ENCODE measurements at places on chromosomes 6 and 20.

GRCh38 chr6:152769993-152770392, 19.4 kb downstream of the VIP start:
- H3K27me3 ChIP-seq: no peaks in the 10 kb centered on the region
- H3K27ac ChIP-seq: no peak overlapping the region
- H3K36me3 ChIP-seq: no peaks in the 10 kb centered on the region
- H3K4me3 ChIP-seq: no peak overlapping the region
- DNase-seq: no peak

DNA sequence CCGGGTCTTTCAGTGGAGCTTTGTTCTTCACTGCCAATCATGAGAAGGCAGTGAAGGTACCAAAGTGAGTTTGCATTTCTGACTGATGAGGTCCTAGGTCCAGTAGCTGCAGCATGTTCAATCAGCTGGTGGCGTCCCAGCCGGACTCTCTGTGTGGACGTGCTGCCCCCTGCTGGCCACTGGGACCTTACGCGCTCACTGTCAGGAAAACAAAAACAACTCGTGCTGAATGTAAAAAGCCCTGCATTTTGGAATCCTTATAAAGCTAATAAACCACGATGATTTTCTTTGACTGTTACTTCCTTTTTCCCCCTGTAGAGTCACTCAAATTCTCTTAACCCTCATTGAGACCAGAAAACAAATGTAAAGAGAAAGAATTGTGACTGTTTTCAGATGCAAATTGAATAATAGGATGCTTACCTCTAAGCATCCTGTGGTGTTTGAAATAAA, 4.9 kb upstream of the CD24 start:
- H3K27me3 ChIP-seq: peaks cover 44% of the 10 kb centered on the region
- H3K4me1 ChIP-seq: peaks cover 3% of the 10 kb centered on the region
- peaks cover 1% of the 10 kb centered on the region for H3K36me3 ChIP-seq
- H3K4me3 ChIP-seq: no peak overlapping the region

- no peaks in the 10 kb centered on the region for H3K27me3 ChIP-seq
- DNase-seq: no peak
- H3K4me3 ChIP-seq: no peak overlapping the region
- no peaks in the 10 kb centered on the region for H3K36me3 ChIP-seq
Observed at GRCh38 chr6:1645466-1646185, 35.9 kb downstream of the FOXC1 start.

DNA sequence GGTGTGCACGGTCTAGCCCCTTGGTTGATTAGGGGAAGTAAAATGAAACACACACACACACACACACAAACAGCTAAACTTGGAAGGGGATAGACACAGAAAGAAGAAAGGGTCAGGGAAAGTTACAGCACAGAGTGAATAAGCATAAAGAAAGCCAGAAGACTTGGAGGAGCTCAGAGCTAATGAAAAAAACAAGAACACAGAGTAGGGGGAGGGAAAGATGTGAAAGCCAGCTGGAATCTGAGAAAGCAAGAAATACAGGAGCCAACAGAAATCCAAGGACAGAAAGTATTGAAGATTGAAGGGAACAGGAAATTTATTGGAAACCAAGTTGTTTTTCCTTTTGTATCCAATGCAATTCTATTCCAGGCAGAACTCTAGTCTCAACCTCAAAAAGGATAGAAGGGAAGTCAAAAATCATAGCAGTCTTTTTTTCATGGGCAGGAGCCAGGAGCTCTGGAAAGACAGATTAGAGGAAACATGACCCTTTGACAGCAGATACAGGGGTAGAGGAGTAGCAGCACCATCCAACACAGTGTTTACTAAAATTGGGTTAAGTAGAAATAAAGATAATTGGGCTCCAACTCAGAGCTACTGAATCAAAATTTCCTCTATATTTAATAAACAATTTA, 10.1 kb downstream of the HMGCLL1 start:
- no peaks in the 10 kb centered on the region for H3K36me3 ChIP-seq
- H3K27me3 ChIP-seq: no peaks in the 10 kb centered on the region
- no peak for DNase-seq
- no peak overlapping the region for H3K27ac ChIP-seq
- H3K4me1 ChIP-seq: no peaks in the 10 kb centered on the region

- no peaks in the 10 kb centered on the region for H3K36me3 ChIP-seq
Observed at GRCh38 chr6:11050731-11051130, 6.6 kb upstream of the ELOVL2 start.

DNA sequence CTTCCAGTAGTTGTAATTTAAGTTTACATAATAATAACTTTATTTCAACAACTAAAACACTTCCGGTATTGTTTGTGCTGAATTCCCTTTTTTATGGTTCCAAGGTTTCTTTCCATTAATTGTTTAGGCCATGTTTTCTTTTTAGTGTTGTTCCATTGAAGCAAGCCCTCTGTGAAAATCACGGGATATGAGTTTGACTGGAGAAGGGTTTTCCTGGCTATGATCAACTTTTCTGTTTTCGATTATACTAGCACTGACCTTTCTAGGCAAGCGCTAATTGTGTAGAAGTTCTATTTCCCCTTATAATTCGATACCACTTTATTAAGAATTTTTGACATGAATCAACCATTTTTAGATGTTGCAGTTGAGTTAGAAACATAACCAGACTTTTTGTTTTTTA, 2.4 kb downstream of the LAMA2 start:
- no peak overlapping the region for H3K4me3 ChIP-seq
- H3K27ac ChIP-seq: no peak overlapping the region
- no peaks in the 10 kb centered on the region for H3K36me3 ChIP-seq
- DNase-seq: no peak

GRCh38 chr6:147643341-147644200, 135.1 kb downstream of the SAMD5 start:
- H3K4me3 ChIP-seq: no peak overlapping the region
- H3K4me1 ChIP-seq: no peaks in the 10 kb centered on the region

- H3K27me3 ChIP-seq: peaks cover 3% of the 10 kb centered on the region
- no peak for DNase-seq
- no peak overlapping the region for H3K27ac ChIP-seq
- H3K36me3 ChIP-seq: no peaks in the 10 kb centered on the region
Observed at GRCh38 chr6:47288267-47289090, 21.2 kb downstream of the TNFRSF21 start.

DNA sequence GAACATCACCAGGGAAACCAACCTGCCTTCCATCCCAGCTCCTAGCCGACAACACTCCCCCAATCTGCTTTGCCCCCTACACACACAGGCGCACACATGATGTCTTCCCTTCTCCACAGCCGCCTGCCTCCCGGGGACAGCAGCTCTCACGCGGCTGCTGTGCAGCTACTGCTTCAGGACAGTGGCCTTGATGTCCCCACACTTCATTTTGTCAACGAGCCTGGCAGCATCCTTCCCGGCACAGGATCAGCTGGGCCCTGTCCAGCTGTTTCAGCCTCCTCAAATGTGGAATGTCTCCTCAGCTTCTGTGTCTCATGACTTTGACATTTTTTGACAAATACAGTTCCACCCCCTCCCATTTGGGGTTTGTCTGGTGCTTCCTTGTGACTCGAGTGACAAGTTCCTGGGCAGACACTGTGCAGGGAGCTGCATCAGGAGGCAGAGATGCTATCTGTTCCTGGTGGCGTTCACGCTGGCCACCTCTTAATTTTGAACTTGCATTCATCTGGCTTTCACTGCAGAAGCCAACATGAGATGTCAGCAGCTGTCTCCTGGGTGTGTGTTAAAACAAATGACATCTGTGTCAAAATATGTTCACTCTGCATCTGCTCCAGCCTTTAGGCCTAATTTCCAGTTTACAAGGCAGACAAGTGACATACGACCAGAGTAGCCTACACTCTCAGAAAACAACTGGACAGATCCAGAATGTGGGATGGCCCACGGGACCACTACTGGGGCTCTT, 57.2 kb downstream of the GINS1 start:
- H3K27ac ChIP-seq: no peak overlapping the region
- no peaks in the 10 kb centered on the region for H3K4me1 ChIP-seq
- no peak for DNase-seq
- no peaks in the 10 kb centered on the region for H3K36me3 ChIP-seq

- H3K4me1 ChIP-seq: no peaks in the 10 kb centered on the region
- peaks cover 4% of the 10 kb centered on the region for H3K27me3 ChIP-seq
- H3K36me3 ChIP-seq: no peaks in the 10 kb centered on the region
- no peak for DNase-seq
- H3K4me3 ChIP-seq: no peak overlapping the region
Observed at GRCh38 chr6:131117878-131118277, 17.4 kb upstream of the AKAP7 start.

DNA sequence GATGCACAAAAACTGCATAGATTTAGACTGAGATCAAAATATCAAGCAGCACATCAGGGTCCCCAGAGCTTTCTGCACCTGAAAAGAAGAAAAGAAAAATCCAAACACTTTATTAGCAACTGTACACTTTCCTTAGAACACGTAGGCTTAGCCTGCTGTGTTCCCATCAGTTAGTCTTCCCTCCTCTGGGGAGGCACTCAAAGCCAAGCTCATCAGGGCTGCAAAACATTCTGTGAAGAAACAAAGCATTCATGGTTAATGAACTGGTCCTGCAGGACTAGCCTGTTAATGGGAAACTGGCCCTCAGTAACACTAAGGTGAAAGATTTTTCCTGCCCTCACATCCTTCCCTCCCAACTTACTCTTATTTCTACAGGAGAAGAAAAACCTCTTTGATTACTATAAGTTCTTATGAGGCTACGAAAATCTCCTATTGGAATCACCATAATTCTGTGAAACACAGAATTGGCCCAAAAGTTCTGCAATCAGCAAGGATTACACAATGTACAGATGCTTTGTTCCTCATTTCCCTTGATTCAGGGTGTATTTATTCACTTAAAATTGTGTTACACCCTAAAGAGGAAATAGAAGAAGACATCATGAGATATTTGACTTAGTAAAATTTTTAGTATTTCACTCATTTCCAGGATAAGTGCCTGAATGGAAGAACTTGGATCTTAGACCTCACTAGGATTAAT, 901.0 kb upstream of the MAP3K7 start:
- H3K4me1 ChIP-seq: no peaks in the 10 kb centered on the region
- H3K4me3 ChIP-seq: no peak overlapping the region
- no peaks in the 10 kb centered on the region for H3K36me3 ChIP-seq
- no peak overlapping the region for H3K27ac ChIP-seq
- no peak for DNase-seq
- H3K27me3 ChIP-seq: no peaks in the 10 kb centered on the region

DNA sequence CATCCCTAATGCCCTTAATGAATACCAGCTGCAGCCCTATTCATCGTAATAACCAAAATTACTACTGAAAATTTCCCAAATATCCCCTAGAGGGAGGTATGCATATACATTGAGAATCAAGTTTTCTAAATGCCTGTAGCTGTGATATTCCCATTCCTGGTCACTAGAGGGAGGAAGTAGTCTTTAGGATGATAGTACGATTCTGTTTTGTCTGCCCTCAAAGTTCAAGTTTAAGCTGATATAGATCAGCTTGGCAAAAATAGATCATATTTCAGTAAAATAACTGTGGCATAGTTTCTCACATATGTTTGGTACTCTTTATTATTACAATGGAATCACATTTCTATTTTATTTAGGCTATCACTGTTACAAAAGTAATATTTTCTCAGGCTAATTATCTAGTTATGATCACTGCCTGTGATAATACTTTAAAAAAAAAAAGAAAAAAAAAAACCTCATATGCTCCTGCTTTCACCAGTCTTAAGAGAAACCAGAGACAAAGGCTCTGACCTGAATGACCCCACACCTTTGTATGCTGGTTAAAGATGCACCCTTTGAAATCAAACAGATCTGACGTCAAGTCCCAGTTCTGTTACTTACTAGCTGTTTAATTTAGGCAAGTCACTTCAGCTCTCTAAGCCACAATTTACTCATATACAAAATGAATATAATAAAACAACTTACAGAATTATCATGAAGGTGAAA, 11.0 kb downstream of the TSPYL1 start:
- DNase-seq: no peak
- no peak overlapping the region for H3K4me3 ChIP-seq
- H3K36me3 ChIP-seq: peaks cover 20% of the 10 kb centered on the region
- peaks cover 8% of the 10 kb centered on the region for H3K4me1 ChIP-seq
- no peak overlapping the region for H3K27ac ChIP-seq
- no peaks in the 10 kb centered on the region for H3K27me3 ChIP-seq
